Activated CD4-positive, alpha-beta T cell treated with anti-CD3 and anti-CD28 coated beads, Interleukin-2, amount 50 U/mL, for 4 hours (primary cell): ENCODE measurements at places on chromosomes 7 and 10.

DNA sequence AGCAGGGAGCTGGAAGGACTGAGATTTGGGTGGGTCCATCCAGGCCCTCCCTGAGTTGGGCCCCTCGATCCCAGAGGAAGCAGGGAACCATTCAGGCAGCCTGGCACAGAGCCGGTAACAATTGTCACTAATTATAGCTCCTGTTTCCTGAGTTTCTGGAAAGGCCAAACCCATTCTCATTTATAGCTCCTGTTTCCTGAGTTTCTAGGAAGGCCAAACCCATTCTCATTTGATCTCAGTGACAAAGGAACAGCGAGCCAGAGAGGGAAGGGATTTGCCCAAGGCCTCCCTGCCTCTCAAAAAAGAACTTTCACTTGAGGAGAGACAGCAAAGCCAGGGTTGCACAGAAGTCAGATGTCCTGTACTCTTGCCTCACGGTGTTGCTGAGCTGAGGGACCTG, 521.9 kb downstream of the TYW1 start:
- DNase-seq: no peak

DNA sequence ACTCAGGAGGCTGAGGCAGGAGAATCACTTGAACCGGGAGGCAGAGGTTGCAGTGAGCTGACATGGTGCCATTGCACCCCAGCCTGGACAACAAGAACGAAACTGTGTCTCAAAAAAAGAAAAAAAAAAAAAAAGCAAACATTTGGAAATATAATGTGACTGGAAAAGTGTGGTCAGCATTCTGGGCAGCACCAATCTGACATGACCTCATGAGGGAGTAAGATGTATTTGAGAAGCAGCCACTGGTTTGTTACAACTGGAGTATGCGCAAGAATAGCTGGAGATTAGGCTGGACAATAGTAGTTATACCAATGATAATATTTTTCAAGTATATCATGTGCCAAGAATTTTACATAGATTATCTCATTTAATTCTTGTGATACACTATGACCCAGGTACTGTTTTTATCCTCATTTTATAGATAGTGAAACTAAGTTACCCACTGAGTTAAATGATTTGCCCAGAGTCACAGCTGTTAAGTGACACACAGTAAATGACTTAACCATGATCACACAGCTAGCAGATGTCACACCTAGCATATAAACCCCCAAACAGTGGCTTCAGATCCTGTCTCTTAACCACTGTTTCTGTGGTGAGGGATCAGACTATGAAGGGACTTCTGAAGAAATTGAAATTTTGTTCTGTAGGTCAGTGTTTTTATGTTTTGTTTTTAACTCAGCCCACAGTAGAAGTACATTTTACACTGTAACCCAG, 11.1 kb downstream of the MCU start:
- DNase-seq: no peak

GRCh38 chr10:101495324-101495925, 92.6 kb downstream of the POLL start:
- DNase-seq: no peak

GRCh38 chr10:26448706-26449435, 10.7 kb downstream of the APBB1IP start:
- DNase-seq: peak; percentile 21

DNA sequence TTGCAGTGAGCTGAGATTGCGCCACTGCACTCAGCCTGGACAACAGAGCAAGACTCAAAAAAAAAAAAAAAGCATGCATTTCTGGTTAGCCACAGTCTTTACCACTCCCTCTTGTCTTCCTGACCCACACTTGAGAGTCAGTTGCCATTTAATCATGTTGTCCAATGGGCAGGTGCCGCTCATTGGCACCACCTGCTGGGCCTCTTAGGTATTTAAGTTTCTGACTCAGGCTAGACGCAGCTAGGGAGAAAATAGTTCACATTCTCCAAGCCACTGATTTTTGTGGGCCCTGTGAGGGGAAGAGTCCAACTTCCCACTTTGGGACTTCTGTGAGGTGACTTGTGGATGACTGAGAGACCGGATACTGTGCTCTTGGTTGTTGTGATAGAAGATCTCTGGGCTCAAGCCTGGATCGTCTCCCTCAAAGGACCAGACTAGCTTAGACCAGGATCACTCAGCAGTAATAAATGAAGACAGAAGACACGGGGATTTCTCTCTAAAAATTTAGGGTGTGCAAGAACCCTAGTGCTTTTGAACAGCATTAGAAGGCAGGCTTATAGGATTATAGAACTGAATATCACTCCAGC, 26.8 kb upstream of the SORCS3 start:
- peak; percentile 6 for DNase-seq

- no peak for DNase-seq
These were observed 18.3 kb upstream of the PODXL start for GRCh38 chr7:131574741-131575140.

DNA sequence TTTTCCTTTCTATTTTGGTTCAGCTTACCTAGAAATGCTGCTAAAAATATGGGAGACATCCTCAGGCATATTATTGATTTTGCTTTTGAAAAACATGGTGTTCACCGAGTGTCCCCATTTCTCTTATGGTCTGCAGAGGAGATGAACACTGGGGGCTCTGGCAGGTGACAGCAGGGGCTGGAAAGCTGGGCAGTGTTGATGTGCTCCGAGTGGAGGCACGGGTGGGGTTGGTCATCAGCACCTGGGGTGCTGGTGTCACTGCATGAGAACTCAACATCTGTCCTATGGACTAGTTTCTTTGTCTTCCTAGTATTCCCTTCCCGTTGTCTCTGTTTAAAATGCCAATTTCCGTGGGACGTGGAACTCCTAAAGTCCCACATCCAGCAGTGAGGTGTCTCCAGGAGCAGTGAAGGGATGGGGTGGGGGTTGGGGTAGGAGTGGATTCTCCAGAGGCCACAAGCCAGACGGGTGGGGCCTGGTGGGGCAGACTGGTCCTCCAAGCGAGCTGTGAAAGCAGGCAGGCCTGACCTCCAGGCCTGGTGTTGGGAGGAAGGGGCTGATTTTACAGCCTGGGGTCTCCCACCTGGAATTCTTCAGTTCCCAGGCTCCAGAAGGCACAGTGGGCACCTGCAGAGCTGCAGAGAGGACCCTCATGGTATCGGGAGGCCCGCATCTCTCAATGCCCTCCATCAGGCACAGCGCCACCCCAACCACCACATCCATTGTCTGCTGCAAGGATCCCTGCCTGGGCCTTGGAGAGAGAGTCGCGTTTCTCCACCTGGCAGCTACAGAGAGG, 24.4 kb downstream of the ZNF775 start:
- no peak for DNase-seq

GRCh38 chr7:91565499-91566401, 301.5 kb downstream of the FZD1 start:
- no peak for DNase-seq

DNA sequence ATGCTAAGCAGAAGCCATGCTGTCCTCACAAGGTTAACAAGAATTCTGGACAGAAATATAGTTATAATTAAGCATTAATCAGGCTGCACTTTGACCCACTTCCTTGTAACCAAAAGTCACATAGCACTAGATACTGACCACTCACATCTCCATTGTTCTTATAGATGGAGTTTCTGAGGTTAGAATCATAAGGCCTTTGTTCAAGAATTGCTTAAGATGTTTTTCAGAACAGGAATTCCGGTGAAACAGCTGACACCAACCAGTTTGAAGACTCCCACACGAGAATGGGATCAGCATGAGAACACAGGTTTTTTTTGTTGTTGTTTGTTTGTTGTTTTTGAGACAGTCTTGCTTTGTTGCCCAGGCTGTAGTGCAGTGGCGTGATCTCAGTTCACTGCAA, 488.3 kb upstream of the NRP1 start:
- no peak for DNase-seq

DNA sequence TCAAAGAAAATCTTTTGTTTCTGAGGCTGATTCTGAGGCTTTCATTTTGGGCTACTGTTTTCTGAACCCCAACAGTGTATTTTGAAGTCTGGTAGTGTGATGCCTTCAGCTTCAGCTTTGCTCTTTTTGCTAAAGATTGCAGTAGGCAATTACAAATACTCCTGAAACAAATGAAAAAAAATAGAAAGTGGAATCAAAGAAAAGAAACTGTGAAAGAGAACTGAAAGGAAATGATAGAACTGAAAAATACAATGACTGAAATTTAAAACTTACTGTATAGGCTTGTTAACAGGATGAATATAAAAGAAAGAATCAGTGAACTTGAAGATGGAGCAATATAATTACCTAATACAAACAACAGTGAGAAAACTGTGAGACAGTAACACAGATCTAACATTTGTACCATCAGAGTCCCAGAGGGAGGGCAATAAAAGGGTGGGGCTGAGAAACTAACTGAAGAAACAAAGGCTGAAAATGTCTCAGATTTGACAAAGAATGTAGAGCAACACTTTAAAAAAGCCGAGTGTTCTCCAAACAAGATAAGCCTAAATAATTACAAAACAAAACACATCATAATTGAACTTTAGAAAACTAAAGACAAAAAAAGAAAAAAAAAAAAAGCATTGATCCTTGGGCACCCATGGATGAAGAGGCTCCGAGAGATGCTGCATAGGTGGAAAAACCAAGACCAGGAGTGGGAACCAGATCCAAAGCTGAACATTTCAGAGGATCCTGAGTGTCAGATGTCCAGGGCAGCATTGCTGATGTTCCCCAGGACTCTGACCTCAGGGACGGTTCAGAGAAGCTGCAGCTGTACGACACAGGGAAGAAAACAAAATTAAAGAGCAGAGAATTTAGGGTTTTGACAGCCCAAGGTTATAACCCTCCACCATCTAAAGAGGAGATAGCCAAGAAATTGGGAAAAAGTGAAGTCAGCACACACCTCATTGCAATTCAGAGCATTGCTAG, 223.2 kb upstream of the IGFBP3 start:
- DNase-seq: no peak

- DNase-seq: no peak
These were observed 107.3 kb downstream of the SMURF1 start for GRCh38 chr7:99036546-99037111.

DNA sequence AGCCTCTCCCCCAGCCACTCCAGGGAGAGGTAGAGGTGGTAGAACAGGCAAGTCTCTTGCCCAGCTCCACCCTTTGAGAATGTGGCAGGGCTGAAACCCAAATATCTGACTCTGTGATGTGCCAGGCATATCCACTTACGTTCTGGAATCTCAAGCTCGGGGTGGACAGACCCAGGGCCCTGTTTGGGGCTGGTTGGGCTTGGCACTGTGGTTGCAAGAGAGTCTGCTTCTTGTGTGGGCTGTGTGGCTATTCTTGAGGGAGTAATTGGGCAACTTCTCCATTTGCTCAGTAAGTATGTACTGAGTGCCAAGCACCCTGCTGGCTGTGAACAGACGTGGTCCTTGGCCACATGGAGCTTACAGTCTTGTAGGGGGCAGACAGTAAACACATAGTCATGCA, 4.7 kb downstream of the UBTD1 start:
- no peak for DNase-seq

DNA sequence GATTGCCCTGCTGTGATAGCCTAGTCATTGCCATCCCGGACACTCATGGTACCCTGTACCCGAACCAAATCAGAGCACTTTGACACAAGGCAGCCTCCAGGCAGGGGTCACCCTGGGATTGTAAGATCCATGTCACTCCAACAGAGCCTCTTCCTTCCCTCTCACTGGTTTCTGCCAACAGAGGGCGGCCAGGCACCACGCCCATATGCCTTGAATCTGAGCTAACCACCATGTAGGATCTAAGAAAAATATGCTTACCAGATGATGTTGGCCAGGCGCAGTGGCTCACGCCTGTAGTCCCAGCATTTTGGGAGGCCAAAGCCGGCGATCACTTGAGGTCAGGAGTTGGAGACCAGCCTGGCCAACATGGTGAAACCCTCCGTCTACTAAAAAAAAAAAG, 389.2 kb upstream of the KLF6 start:
- no peak for DNase-seq

DNA sequence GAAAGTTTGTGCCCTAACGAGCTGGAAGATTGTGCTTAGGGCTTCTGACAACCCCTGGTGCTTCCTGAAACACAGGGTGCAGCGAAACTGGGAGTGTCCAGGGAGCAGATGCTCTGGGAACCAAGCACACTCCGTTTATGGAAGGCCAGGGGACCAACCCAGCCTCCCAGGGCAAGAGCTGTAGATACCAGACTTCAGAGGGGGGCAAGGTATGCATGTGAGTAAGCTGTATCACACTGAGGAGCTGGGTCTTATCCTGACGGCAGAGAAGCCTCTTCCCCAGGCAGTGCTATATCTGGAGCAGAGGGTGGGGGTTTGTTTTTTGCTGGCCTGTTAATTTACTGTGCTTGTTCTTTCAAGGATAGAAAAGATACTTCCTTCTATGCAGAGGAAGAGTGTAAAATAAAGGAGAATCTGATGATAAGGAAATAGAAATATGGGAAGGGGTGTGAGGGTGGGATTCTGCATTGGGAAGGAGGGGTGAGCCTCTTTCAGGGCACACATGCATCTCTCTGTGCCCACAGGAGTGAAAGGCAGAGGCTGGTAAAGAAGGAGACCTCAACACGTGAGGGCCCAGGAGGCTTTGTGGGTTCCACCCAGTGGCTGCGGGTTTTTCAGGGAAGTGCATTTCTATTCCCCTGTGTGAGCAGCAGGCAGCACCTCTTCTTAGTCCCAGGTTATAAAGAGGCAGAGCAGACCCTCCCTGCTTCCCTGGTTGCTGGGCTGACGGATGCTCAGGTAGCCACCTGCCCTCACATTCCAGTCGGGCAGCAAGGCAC, 314.1 kb downstream of the TCERG1L start:
- no peak for DNase-seq

DNA sequence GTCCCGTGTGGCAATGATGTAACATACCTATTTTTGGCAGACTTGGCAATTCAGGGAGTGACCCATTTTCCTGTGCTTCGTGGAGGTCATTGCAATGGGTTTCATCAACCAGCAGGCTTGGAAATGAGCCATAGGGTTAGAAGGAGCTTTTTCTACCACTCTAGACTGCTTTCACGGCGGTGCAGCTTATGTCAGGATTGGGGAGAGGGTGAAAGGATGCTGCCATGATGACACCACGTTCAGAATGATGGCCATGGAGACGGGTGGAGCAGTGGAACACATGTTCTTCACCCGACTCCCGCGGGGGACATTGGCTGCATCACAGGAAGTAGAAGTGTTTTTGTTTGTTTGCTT, 220.2 kb downstream of the EMX2 start:
- DNase-seq: no peak

- no peak for DNase-seq
These were observed 27.1 kb upstream of the SOSTDC1 start for GRCh38 chr7:16492513-16493062.

GRCh38 chr10:52098130-52098529, 216.0 kb upstream of the DKK1 start:
- DNase-seq: no peak

DNA sequence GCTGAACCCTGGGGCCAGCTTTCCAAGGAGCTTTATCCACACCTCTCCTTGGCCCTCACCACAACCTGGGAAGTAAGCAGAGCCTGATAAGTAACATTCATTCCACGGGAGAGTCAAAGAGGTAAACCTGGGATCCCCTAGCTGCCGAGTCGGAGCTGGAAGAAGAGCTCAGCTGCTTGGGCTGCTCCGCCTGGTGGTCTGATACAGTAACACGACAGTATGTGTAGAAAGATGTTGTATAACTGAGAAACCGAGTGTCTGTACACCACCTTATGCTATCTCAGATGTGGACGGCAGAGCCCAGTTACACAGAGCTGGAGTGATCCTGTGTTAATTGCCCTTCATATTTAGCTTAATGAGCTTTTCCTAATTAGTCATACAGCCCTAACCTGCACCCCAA, 151.3 kb upstream of the KMT2E start:
- no peak for DNase-seq

GRCh38 chr7:158277219-158278141, 310.1 kb downstream of the PTPRN2 start:
- no peak for DNase-seq
